NCI-H187 (cell line): ENCODE measurements at places on chromosomes 7 and 10.

DNA sequence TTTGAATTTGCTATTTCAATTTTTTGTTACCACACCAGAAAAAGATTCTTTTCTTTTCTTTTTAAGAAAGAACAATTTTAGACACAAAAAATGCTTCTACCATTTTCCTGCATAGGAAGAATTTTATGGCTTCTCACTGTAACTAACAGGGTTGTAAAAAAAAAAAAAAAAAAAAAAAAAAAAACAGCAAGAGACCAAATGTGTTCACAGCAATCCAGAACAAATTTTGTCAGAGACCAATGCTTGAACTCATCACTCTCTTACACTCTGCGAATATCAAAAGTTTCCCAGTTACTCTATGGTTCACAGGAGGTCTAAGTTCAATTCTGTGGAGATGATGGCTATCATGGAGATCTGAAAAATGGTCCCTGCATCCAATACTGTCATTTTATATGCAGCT, 84.4 kb downstream of the CHCHD3 start:
- no peak for DNase-seq

DNA sequence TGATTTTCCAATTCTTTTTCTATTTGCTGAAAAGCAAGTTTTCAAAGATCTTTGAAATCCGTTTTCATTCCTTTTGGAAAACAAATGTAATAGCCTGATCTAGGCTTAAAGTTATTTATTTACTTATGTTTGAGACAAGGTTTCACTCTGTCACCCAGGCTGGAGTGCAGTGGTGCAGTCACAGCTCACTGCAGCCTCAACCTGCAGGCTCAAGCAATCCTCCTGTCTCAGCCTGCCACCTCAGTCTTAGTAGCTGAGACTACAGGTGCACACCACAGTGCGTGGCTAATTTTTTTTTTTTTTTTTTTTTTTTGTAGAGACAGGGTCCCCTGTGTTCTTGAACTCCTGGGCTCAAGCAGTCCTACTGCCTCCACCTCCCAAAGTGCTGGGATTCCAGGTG, 4.6 kb downstream of the ST7 start:
- no peak for DNase-seq

- no peak for DNase-seq
Observed at GRCh38 chr7:6479067-6479466, 31.3 kb upstream of the DAGLB start.

DNA sequence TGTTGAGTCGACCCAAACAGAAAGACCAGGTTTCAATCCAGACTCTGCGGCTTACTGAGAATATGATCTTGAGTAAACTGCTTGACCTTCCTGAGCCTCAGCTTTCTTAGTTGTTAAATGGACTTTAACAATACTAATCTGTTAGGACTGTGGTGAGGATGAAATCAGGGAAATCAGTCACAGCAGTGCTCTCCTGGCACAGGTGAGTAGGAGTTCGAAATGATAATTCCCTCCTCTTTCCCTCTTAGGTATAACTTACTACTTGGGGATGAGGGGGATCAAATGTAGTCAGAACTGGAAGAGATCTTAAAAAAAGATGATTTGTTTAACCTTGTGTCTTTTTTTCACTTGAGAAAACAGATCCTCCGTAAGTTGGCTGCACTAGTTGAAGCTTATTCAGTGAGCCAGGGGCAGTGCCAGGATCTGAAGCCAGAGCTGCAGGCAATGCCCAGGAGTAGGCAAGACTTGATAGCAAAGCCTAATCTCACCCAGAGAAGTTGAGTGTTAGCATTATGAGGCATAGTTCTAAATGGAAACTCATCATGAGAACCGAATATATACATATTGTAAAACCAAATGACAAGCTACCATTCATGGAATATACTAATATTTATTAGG, 1.8 kb upstream of the MAGI2 start:
- DNase-seq, result no peak

DNA sequence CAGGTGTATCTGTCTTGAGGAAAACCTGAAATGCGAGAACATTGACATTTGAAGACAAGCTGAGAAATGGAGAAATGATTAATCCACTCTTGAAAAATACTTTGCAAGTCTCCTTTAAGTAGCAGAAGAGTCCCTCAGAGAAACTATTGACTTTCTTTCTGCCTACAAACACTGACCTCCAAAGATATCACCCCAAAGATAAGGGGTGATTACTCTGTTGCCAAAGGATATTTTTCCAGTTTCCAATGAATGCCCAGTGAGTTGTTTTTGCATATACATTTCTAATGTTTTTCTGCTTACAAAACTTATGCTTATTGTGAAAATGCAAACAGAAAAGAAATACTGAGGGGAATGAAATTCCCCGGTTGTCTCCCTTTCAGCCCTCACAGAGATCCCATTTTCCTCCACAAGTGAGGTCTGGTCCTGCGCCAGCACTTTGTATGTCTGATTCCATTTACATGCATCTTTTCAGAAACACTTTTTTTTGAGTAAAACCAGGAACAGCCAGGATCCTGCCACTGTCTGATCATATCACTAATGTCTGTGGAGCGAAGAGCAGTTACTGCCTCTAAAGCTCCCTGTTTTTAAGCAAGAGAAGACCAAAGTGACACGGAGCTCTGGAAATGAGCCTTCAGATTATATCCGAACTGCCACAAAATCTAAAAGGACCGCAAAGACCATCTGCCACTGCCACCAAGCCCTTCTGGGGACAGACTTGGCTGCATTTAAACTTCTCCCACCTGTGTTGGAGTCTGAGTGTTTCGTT, 82.9 kb upstream of the PDCD4 start:
- DNase-seq, result no peak

DNA sequence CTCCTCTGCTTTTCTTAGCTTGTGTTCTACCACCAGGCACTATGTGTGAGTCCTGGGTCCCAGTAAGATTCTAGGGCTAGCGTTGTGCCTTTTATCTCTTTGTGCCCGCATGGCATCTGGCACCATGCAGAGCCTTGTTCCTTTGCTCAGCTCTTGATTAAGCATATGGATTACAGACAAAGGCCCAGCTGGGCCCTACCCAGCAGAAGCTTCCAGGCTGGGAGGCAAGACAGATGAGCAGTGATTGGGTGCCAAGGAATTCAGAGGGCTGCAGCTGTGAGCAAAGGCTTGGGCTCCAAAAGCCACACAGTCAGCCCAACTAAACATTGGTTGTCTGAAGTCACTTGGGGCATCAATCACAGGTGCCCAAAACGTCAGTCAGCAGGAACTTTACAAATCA, 2.0 kb downstream of the ACSM6 start:
- no peak for DNase-seq

DNA sequence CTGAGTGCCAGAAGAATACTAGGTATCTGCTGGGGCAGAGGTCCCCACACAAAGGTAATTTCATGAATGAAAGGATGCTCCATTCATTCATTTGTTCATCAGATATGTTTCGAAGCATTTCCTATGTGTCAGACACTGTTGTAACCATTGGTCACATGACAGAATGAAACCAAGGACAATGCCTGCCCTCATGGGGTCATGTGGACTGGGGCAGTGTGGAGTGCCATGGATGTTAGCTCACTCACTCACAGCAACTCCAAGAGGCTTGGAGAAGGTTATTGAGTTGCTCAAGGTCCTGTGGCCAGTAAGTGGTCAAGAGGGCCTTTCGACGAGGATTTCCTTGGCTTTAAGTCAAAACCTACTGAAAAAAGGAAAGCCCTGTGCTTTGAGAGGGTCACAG, 223.5 kb downstream of the ARHGAP12 start:
- DNase-seq, result no peak

DNA sequence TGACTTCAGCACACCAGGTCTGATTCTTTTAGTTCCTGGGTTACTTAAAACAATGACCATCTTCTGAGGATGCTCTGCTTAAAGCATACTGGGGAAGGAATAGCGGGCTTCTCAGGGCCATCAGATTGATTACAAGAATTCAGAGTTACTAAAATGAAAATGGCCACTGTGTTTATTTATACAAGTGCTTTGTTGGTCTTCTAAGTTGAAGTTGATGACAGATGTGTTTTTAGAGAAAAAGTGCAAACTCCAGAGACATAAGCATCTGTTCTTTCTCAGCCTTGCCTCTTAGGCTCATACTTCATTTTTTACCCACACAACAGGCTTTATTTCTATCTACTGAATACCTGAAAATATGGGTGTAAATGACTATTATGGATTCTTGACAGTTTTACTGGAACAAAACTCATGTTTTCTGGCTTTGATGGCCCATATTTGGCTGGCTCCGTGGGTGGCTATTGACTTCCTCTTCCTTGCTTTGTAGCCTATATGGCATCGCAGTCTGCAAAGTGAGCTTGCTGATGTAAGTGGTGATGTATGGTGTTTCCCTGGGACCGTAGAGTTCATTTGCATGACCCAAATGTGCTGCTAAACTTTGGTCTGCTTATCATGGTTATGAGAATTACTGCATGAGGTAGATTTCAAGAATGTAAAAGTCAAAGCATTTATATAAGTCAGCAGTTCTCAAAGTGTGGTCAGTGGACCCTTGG, 121.3 kb downstream of the BMPER start:
- DNase-seq, result no peak

DNA sequence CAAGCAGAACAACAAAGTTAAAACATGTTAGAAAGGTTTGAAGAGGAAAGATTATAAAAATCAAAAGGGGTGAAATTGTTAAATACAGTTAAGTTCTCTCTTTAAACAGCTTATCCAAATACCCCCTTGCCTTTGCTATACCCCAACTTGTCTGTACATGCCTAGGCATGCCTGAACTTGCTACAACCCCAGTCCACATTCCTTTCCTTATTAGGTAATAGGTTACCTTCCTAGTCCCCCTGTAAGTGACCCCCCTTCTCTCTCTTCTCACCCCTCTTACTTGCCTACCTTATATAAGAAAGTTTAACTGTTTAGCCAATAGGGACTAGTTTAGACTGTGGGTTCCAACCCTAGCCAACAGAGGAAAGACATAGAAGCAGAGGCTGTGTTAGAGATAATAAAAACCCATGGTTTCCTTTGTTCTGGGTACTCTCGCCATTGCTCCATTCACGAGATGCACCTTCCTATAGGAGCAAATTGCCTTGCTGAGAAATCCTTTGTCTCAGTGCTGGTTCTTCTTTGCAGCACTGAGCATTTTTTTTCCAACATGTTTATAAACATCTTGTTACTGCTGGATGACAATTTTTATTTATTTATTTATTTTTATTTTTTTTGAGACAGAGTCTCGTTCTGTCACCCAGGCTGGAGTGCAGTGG, 282.2 kb upstream of the GALNT17 start:
- DNase-seq, result no peak

DNA sequence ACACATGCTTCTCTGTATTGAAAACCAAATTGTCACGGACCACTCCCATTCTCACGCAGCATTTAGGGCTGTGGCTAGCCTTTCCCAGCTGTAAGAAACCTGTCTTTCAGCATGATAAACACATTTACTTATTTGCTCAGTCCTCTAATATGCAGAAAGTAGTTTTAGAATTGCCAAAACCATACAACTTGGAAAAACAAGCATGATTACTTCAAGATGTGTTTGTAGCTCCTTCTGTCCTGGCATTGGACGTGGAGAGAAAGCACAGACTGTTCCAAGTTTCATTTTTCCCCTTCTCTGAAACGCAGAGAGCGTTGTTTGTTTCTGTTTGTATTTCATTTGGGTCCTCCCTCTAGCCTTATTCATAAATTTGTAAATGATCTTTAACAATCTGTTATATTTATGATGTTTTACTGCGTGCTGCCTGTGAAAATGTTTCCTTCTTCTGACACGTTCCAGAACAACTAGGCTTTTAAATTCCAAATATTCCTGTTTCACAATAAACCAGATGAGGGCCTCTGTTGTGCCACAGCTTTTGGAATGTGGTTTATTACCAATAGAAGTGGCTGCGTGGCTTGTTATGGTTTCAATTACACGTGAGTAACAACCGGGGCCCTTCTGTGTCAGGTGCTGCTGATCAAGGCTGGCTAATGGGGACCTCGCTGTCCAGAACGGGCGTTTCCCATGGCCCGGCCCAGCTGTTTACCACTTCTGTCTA, 26.1 kb downstream of the MNX1 start:
- no peak for DNase-seq

- DNase-seq, result no peak
Observed at GRCh38 chr10:5477948-5478693, 21.2 kb downstream of the CALML5 start.

- DNase-seq, result no peak
Observed at GRCh38 chr10:86992456-86992855, 24.2 kb downstream of the ADIRF start.

- DNase-seq, result no peak
Observed at GRCh38 chr10:115278294-115278693, 185.1 kb downstream of the ATRNL1 start.

DNA sequence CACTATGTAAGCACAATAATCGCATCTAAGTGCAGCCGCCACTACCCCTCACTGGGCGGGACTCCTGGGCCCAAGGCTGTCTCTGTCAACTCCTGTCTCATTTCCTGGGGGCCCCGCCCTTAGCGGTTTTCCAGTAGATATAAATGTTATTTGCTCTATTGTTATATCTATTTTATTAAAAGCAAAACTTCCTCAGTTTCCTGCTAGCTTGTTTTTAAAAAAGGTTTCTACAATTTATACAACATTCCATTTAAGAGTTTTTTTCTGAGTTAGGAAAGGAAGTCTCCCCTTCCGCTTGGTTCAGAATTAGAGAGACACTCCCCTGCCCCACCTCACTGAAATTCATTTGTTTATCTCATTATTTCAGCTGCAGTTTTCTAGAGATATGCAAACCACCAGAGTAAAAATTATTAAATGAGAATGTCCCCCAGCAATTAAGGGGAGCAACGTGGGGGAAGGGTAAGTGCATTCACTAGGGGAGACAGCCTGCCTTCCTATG, 82.7 kb downstream of the RAMP3 start:
- no peak for DNase-seq

DNA sequence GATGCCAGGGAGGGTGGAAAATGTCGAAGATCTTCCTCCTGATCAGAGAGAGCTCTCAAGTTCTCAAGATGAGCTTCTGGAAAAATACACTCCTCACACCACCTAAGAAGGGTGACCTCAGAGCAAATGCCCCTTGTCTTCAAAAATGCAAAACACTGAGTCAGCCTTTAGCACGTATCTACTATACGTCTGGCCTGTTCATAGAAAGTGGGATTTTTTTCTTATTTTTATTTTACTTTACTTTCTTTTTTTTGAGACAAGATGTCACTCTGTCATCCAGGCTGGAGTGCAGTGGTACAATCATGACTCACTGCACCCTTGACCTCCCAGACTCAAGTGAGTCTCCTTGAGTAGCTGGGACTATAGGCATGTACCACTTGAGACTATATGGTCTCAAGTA, 57.1 kb downstream of the AFAP1L2 start:
- no peak for DNase-seq

DNA sequence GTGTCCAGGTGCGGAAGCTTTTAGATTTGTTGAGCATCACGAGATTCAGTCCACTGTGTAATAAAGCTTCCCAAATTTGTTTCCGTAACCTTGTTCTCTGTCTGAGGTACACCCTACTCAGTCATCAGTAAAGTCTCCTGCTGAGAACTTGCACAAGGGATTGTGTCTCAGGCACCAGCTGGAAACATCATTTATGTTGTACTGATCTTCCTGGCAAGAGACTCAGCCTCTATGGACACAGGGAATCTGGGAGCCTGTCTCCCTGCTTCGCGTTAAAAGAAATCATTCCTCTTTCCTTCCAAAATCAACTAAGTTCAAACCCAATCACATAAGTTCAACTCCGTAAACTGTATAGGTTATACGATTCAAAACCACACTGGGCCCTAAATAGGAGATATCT, 336.8 kb downstream of the GPR37 start:
- DNase-seq, result no peak

GRCh38 chr10:5117026-5117425, 22.8 kb downstream of the AKR1C3 start:
- no peak for DNase-seq

- DNase-seq, result no peak
Observed at GRCh38 chr7:146479040-146479439, 362.4 kb downstream of the CNTNAP2 start.
